ENCODE measurements at places on chromosomes 5 and 9. TPM values are rescaled to one million over a fixed set of nuclear protein-coding genes. Genes with fewer than 3 reads are reported as not detected.

The BNIP1 gene
- 30.2 TPM for total RNA-seq

The PCDHA9 gene
- total RNA-seq = not detected

The NAIF1 gene
- 16.8 TPM for total RNA-seq

The PIP5KL1 gene
- total RNA-seq = 3.3 TPM
